ENCODE measurements at places on chromosomes 11 and 22.

- no peak for DNase-seq
Measured at GRCh38 chr11:35030716-35031213, 108.2 kb upstream of the CD44 start.

DNA sequence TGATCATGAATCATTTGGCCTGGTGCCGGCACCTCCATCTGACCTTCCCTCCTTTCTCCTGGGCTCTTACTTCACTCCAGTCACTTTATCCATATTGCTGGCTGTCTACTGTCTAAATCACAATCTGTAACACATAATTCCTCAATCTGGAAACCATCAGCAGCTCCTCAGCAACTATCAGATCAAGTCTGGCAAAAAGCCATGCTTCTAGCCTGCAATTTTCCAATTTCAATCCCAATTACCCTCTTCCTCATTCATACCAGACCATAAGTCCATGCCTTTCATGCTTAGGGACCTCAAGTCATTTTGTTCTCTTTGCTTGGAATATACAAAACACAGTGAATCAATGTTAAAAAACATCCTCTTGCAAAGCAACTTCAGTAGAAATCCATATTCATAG lies 882.8 kb upstream of the ANO3 start:
- DNase-seq: no peak

DNA sequence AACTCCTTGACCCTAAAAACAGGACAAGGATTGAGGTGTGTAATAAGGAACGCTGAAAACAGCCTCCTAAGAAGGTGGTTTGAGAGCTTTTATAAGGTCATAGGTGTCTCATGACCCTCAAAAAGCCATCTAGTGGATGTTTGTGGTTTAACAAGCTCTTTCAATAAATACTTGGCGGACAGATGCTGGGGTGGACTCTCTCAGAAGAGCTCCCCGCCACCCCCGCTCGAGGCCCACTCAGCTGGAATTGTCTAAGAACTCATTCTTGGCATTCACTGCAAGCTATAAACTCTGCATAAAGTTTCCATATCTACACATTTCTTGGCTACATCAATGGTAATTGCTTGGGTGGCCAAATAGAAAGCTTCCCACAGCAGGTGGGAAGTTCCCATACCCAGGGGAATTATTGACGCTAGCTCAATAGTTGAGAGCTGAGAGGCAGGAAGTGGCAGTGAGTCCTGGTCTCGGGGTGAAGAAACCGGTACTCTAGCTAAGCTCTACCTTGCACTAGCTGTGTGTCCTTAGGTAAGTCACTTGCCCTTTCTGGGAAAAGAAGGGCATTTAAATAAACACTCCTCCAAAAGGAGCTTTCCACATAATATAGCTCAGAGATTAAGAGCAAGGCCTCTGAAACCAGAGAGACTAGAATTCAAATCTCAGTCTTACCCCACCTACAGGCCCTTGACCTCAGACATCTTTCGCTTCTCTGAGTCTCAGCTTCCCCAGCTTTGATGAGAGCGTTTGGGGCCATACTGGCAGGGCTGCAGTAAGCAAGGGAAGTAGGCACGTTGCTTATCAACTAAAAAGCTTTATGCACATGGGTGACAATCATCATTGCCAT lies 6.4 kb downstream of the MS4A15 start:
- no peak for DNase-seq

DNA sequence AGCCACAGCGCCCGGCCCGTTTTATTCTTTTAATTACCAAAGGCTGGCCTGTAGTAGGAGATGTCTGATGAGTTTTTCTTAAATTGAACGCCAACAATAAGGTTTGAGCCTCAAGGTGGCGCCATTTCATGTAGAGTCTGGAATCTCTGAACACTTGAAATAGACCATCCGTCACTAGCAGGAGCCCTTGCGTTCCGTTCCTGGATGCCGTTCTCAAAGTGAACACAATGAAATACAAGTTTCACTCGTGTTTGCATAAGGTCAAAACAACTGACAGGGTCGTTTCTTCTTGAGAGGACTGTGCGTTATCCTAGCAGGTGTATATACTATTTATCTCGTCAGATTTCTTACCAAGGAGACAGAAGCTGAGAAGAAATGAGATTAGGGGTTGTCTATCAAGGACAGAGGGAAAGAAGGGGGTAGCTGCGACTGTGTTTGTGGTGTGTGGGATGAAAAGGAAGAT lies 18.7 kb upstream of the SCGB1D1 start:
- peak; percentile 51 for DNase-seq

DNA sequence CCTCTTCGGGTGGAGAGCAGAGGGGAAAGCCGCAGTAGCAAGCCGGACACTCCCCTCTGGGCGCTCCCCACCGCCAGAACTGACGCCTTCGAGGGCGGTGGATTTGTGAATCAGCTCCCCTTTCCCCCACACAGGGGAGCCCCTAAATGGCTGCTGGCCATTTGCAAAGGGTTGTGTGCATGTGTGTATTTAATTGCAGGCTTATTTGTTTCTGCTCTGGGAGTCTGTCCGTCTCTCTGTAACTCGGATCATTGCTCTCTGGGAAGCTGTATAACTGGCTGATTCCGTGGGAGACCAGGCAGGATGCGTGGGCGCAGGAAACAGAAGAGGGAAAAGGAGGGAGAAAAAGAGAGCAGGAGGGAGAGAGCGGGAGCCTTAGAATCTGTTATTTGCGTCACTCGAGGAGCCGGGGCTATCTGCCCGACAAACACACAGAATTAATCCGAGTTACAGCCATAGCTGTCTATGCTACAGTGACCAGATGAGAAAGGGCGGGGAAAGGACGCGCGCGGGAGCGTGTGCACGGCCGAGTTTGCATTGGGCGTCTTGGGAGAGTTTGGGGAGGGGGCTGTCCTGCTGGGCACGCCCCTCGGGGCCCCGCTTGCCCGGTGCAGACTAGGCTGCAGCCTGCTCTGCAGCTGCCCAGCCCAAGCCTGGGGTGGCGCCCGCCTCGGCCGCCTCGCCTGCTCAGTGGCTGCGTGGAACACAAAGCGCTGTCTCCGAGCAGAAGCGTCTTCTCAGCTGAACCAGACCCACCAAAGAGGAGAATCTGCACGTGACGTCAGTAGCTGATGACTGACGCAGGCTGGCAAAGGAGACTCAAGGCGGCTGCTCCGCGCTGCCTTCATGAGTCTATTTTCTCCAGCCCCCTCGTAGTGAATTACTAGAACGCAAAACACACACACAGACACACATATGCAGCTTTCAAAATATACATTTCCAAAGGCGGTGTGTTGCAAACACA lies 105.3 kb upstream of the HSD17B12 start:
- no peak for DNase-seq

GRCh38 chr11:30879322-30880005 lies 293.3 kb upstream of the MPPED2 start:
- no peak for DNase-seq

DNA sequence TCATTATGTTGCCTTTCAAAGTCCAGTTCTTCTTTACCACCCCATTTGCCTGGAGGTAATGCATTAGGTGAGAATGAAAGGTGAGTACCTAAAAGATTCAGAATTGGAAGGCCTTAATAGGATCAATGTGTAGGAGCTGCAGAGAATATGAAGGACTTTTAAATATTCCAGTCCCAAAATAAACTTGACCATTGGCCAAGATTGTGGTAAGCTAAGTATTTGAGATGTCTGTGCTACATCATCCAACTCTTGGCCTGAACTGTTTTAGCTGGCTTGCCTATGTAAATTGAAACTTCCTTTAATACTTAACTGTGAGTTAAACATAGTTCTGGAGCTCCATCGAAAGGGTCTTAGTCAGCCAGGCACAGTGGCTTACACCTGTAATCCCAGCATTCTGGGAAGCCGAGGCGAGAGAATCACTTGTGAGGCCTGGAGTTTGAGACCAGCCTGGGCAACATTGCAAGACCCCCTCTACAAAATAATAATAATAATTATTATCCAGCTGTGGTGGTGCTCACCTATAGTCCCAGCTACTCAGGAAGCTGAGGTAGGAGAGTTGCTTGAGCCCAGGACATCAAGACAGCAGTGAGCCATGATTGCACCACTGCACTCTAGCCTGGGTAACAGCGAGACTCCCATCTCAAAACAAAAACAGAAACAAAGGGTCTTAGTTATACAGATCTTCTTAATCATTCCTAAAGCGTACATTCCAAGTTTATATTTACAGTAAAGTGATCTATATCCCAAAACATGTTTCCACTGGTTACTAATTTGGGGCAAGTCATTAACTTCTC lies 29.8 kb downstream of the MTMR3 start:
- no peak for DNase-seq

DNA sequence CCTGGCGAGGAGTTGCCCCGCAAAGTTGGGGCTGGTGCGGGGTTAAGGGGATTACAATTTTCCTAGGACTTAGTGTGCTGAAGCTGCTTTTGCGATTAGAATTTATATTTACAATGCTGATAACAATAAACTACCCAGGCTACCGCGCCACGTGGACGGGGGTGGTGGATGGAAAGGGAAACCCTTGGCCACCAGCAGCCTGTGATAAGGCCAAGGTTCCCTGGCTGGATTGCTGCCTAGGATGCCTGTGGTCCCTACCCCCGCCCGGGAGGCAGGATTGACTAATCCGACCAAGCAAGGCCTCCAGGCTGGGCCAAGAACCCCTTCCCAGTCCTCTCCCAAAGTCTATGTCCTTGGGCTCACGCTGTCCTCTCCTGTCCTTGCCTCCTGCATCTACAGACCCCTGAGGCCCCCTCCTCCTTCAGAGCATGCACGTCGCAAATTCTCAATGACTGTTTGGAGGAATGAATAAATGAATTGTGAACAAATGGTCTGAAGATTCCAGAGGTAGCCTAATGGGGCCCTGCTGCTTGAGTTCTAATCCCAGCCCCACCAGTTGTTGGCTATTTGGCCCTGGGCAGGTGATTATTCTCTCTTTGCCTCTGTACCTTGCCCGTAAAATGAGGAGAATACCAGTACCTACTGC lies 7.6 kb upstream of the CHKA start:
- no peak for DNase-seq

- no peak for DNase-seq
Measured at GRCh38 chr11:11898648-11899047, 56.9 kb downstream of the USP47 start.

DNA sequence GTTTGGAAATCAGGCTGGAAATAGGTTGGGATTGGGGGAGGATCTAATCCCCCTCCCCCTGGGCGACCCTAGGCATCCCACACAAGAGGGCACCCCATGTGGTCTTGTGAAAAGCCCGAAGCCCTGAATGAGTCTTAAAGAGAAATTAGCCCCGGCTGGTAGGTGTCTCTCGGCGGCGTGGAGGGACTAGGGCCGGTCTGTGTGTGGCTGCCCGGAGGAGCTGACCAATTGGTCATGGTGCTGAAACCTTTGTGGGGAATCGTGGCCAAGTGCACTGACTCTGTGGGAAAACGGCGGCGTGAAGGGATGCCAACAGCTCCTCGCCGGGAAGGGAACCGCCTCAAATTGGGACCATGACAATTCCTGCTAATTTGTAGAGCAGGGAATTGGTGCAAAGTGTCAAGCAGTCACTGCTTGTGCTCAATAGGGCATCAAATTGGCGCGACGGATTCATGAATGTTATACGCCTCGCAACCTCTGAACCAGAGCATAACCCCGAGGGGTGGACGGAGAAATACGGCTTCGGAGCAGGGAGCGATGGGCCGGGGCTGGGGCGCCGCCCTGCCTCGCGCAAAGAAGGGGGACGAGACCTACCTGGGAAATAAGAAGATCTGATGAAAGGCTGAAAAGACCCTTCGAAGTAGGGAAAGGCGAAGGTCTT lies 1.5 kb downstream of the DBX1 start:
- no peak for DNase-seq

Measured in activated CD8-positive, alpha-beta memory T cell treated with anti-CD3 and anti-CD28 coated beads for 1 hour (primary cell).